Urinary bladder (tissue), 4 donors: ENCODE measurements at places on chromosomes 12 and 14. TPM values are rescaled to one million over a fixed set of nuclear protein-coding genes. Genes with fewer than 3 reads are reported as not detected.

GRCh38 chr14:98700748-98701147 lies 571.2 kb downstream of the BCL11B start:
- DNase-seq: no peak

- DNase-seq: no peak
These were observed 177.3 kb downstream of the EMP1 start for GRCh38 chr12:13373803-13374202.

GRCh38 chr14:54175298-54175942 lies 218.8 kb upstream of the BMP4 start:
- peak; percentile 69 for DNase-seq

CCDC177 gene
- total RNA-seq: 0.05 TPM

DNA sequence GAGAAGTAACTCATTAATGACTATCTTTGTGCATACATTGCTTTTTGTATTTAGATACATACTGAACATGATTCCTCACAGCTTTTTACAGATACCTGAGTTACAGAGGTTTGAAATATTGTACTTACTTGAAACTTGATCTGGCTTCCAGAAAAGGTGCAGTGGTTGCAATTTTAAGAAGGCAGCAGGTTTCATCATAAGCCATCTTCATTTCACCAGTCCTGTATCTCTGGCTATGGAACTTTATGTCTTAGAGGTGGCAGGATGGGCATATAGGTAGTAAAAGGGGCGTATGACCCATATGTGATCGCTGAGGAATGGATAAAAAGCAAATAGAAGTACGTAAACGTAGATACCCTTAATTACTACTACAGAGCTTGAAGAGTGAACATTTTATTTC lies 13.7 kb downstream of the ZBTB1 start:
- DNase-seq: no peak

DNA sequence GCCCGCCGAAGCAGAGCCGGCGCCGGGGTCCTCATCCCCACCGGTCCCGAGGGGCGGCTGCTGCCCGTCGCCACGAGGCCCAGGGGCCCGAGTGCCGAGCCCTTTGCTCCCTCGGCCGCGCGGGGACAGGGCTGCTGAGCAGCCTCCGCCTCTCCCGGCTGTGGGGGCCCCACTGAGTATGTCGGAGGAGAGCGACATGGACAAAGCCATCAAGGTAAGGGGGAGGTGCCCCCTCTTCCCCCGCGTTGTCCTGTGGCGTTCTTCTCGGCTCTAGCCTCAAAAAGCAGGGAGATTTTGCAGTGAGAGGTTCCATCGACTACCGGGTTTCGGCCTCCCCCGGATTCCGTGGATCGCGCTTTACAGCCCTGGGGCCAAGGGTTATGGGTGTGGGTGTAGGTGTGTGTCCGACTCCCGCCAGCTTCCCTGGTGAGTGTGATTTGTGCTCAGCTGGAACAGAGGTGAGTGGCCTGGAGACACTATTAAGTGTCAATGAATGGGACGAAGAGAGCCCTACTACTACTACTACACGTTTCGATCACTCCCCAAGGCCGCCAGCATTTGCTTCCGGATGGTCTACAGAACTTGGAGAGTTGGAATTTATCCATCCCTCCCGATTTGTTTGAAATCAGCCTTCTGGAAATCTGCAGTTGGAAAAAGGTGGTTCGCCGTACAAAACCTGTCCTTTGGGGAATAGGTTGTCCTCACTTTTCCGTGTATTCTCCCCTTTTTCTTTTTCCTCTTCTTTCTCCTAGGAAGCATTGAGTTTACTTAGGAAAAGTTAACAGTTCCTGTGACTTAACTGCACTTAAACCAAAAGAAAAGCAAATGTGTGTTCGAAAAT lies 748 bp downstream of the MAPKAPK5 start:
- DNase-seq: no peak

PSMC6 gene
- total RNA-seq: 163 TPM

- no peak for DNase-seq
These were observed 768 bp downstream of the DBX2 start for GRCh38 chr12:45049912-45050750.

CLEC6A gene
- not detected for total RNA-seq

DNA sequence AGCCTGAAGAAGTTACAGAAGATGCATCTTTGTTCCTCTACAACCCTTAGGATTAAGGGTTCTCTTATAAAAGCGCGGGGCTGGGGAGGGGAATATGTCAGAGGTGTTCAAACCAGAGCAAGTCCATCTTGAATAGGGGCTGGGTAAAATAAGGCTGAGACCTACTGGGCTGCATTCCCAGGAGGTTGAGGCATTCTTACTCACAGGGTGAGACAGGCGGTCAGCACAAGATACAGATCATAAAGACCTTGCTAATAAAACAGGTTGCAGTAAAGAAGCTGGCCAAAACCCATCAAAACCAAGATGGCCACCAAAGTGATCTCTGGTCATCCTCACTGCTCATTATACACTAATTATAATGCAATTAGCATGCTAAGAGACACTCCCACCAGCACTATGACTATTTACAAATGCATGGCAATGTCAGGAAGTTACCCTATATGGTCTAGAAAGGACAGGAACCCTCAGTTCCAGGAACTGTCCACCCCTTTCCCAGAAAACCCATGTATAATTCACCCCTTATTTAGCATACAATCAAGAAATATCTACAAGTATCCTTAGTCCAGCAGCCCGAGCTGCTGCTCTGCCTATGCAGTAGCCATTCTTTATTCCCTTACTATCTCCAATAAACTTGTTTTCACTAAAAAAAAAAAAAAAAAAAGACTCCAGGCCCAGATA lies 108.1 kb upstream of the FOXN3 start:
- DNase-seq: no peak

- no peak for DNase-seq
These were observed 7.2 kb upstream of the CCDC197 start for GRCh38 chr14:93989939-93990338.

GRCh38 chr12:57148469-57149244 lies 1.2 kb upstream of the LRP1-AS start:
- DNase-seq: no peak

DNA sequence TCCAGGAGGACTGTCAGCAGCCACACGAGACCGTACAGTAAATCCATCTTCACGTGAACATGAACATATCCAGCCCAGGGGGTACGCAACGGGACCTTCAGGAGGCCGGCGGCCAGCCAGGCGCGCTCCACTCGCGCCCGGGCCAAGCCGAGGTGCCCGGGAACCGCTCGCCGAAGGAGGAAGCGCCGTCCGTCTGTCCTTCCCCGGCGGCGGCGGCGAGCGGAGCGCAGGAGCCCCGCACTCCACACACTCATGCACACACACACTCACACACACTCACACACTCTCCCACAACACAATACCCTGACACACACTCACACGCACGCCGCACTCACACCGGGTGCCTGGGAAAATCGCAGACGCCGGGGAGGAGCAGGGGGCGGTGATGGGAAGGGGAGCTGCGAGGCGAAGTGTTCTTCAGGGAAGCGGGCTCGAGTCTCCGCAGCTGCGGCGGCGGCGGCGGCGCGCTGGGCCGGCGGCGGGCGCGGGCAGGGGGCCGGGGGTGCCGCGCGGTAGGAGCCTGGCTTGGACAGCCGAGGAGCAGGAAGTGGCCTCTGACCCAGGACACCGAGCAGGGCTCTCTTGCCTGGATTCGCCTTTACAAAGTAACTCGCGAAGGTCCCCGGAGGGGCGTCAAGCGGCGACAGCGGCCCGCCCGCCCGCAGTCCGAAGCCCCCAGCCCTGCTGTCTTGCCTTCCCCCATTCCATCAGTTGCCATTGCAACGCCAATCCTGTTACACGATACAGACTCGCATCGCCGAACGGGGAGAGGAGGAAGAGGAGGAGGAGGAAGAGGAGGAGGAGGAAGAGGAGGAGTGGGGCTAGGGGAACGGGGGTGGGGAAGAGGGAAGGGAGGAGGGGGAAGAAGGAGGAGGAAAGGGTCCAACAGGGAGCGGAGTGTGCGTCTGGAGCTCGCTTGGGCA lies 601 bp downstream of the MDGA2 start:
- DNase-seq: no peak

TC2N gene
- total RNA-seq: 46.8 TPM

DNA sequence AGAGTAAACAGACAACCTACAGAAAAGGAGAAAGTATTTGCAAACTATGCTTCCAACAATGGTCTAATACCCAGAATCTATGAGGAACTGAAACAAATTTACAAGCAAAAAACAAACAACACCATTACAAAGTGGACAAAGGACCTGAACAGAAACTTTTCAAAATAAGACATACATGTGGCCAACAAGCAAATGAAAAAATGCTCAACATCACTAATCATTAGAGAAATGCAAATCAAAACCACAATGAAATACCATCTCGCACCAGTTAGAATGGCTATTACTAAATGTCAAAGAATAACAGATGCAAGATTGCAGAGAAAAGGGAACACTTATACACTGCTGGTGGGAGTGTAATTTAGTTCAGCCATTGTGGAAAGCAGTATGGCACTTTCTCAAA lies 125.8 kb downstream of the C12orf42 start:
- DNase-seq: no peak

KERA gene
- total RNA-seq: 1.1 TPM

DNA sequence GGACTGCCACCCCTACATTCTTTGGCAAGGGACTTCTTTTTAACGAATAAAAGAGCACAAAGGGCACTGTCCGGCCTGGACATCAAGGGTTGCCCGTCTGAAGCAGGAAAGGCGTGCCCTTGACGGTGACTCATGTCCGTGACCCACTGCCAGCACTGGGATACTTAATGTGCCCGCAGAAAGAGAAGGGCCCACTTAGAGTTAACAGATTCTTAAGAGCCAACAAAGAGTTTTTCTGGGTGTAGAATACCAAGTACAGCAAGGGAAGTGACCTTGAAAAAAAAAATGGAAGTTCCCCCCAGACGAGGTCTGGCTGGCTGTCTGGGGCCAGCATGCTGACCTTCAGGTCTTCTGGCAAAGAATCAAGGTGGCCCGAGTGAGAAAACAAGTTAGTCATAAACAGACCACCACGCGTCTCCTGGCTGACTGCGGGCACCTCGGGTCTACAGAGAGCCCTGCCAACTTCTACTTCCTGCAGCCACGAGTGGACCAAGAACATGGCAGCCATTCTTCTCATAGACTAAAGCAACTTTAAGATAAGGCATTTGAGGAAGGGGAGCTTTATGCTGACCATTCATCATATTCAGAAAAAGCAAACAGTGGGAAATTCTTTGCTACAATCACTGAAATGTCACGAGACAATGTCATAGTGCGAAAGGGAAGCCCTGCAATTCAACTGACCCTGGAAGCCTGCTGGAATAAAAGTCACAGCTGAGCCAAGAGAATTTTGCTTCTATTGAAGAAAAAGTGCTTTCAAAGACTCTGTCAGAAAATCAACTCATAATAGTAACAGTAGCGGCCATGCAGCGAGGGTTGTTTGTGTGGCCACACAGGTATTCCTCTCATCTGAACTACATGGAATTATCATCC lies 10.5 kb upstream of the SELPLG start:
- no peak for DNase-seq

DNA sequence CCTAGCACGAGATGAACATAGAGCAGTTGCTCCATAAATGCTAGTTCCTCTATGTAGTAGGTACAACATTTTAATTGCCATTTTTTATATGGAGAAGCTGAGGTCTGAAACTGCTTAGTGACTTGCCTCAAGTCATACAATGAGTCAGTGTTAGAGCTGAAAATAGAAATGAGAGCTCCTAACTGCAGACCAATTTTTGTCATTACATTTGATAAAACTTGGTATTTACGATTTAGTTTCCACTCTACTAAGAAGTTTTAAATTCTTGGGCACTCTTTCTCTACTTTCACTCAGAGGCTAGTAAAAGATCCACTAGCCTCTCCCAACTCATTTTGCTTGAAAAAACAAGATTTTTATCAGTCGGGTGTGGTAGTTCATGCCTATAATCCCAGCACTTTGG lies 8.1 kb upstream of the TMED10 start:
- DNase-seq: no peak

- no peak for DNase-seq
These were observed 120.5 kb downstream of the DIP2B start for GRCh38 chr12:50625029-50625925.

FAM90A1 gene
- total RNA-seq: not detected

DNA sequence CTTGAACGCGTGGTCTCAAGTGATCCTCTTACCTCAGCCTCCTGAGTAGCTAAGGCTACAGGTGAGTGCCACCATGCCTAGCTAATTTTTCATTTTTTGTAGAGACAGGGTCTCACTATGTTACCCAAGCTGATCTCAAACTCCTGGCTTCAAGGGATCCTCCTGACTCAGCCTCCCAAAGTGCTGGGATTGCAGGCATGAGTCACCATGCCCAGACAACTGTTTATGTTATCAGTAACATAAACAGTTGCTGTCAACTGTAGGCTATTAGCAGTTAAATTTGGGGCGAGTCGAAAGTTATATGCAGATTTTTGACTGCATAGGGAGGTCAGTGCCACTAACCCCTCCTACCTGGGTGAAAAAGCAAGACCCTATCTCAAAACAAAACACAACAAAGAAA lies 26.2 kb upstream of the LRRK2 start:
- DNase-seq: no peak

ANKRD33 gene
- total RNA-seq: not detected

- no peak for DNase-seq
These were observed 111.2 kb upstream of the TMCC3 start for GRCh38 chr12:94761559-94761958.

DNA sequence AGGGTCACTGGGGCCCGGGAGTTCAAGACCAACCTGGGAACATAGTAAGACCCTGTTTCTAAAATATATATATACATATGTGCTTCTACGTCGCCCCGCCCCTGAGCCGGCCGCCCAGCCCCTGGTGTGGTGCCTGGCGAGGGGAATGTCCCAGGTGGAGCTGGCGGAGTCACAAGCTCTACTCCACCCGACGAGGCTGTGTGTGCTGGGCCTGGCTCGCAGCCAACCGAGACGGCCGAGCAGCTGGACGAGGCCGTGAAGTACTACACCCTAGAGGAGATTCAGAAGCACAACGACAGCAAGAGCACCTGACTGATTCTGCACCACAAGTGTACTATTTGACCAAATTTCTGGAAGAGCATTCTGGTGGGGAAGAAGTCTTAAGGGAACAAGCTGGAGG lies 22.1 kb upstream of the ITPK1 start:
- no peak for DNase-seq

- DNase-seq: no peak
These were observed 8.0 kb upstream of the ZDHHC17 start for GRCh38 chr12:76755829-76756379.

TNS2 gene
- 57.9 TPM for total RNA-seq

GRCh38 chr14:51240804-51241380 lies 845 bp downstream of the TMX1 start:
- no peak for DNase-seq
